ENCODE measurements at places on chromosomes 3 and 15.

DNA sequence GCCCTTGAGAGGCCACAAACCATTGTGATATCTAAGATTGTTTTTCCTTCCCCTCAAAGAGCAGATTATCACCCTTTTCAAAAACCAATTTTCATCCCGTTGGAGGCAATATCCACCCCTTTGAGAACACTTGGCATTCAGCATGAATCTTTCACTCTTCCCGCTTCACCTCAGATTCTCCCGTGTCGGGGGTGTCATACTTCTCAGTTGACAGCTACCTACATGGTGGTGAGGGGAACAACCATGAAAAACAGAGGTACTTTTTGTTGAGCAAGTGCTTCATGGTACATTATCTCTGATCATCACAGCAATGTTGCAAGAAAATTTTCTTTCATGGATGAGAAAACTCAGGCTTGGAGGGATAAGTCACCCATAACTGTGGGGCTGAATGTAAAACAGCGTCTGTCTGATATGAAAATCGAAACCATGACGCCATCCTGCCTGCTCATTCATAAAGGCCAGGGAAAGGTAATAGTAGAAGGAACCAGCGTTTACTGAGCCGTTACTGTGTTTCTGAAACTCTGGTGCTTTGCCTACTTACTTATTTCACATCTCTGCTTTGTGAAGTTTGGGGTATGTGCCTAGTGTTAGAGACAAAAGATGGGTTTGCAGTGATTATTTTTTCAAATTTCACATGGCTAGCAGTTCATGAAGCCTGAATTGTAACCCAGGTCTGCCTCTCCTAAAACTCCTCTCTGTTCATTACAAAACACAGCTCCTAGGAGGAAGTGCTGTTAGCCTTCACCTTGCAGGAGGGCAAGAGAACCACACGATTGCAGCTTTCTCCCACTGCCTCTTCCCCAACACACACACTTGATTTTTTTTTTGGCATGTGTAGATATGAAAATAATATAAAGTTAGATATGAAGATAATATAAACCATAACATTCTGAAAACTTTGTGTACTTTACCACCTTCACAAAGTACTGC lies 35.4 kb downstream of the SV2B start:
- no peak for DNase-seq

GRCh38 chr3:114596147-114596546 lies 302.3 kb downstream of the TIGIT start:
- DNase-seq: no peak

DNA sequence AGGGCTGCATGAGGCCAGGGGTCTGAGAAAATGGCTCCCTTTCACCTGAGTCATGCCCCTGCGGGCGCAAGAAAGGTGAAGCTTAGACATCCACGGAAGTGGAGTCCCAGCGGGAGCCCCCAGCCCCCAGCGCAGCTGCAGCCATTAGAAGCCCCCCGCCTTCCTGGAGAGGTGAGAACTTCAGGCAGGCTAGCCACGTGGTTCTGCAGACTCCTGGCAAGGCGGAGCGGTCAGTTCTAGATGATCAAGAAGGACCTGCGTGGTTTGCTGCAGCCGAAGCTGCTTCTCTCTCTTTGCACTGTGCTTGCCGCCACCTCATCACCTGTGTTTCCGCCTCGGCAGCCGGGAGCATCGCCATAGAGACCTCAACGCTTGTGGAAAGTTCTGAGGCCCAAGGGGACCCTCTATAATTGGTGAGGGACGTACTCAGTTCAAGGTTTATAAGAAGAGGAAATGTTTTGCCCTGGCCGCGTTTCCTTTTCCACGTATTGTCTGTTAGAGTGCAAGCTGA lies 15.8 kb upstream of the KCNMB3 start:
- no peak for DNase-seq

- DNase-seq: no peak
Measured at GRCh38 chr3:182124187-182124586, 412.5 kb downstream of the SOX2 start.

GRCh38 chr3:125608419-125608818 lies 13.1 kb upstream of the OSBPL11 start:
- DNase-seq: no peak

GRCh38 chr3:157471064-157471463 lies 32.2 kb downstream of the VEPH1 start:
- no peak for DNase-seq

DNA sequence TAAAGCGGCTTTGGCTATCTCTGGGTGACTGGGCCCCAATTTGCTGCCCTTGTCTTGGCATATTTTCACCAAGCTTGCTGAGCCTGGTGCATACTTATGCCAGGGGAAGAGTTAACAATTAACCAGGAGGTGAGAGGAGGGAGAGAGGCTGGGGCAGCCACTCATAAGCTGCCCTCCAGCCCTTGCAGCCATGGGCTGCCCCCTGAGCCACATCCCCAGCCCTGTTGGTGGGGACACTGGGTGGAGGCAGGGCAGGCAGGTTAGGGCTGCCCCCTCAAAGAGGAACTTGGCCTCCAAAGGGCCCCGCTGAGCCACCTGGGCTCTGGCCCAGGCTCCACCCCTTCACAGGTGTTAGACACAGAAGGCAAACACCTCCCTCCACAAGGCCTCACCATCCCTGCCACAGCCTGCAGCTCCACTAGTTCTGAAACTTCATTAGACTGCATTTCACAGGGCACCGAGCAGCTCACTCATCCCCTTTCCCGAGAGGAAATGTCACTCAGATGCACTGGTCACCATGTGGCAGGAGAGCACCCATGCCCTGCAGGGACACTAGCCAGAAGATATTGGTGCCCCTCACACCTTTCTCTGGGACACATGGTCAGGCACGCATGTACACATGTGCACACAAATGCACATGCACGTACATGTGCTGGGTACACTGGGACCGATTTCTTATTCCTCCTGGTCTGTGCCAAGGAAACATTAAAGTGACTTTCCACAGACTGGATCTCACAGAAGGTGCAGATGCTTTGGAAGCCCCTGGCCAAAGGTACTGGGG lies 20.2 kb downstream of the AMOTL2 start:
- no peak for DNase-seq

DNA sequence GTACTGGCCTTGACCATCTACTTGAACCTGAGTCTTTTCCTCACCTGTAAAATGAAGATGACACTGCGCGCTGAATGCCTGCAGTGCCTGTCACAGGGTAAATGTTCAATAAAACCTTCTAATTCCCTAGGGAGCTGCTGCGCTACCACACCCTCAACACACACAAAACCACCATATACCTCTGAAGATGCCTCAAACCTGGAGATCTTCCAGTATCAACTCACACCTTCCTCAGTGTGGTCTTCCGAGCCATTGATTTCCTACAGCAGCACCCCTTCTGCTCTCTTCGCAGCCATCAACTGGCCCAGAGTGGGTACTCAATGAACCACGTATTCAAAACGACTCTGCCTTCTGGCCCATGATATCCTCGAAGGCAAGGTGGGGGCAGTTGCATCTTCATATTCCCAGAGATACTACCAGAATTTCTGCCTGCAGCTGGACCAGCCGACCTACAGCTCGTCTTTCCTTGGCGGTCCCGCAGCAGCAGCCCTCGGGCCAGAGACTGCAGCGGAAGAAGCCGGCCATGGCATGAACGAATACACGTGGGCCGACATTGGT lies 695 bp downstream of the RPL32 start:
- no peak for DNase-seq

- no peak for DNase-seq
Measured at GRCh38 chr3:9563851-9564250, 10.2 kb upstream of the LHFPL4 start.

DNA sequence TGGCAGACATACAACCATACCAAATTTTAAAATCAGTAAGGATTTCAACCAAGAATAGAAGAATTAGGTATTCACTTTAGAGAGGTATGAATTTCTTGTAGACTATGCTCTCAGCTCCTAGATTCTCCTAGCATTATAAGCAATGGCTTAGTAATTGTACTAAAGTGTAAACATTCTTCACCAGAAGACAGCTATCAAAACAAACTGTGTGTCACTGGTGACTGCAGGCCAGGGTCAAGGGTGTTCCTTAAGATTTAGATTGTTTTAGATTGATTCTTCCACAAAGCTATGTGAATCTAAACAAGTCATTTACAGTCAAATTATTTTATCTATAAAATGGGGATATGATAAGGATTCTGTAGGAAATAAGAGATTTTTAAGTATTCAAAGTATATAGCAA lies 23.1 kb upstream of the GP5 start:
- DNase-seq: no peak

DNA sequence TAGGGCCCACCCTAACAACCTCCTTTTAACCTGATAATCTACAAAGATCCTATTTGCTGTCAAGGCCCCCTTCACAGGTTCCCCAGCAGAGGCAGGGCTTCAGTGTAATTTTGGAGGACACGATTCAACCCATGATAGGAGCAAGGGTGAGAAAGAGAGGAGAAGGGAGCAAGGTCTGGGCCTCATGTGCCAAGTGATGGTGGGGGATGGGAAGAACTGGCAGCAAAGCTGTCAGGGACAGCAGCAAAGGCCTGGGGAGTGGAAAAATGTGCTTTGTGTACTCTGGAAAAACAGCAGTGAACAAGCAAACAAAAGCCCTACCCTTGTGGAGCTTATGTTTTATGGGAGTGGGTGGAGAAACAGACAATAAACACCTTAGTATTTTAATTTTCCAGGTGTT lies 2.7 kb upstream of the GALNT15 start:
- no peak for DNase-seq

GRCh38 chr3:187743195-187744141 lies 1.8 kb downstream of the BCL6 start:
- DNase-seq: no peak

DNA sequence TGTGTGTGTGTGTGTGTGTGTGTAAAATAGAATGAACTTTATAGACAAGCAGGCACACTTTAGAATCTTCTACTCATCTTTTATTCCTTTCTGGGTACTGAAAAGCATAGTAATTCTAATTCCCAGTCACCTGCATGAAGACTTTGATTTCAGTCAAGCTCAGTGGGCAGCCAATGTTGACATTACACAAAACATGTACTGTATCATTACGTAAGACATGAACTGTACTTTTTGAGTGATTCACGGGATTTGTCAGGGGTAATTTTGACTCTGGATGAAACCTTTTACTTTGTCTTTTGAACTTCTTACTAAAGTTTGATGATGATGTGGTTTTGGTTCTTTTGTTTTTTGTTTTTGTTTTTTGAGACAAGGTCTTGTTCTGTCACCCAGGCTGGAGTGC lies 38.8 kb downstream of the PTPRG start:
- DNase-seq: no peak

- no peak for DNase-seq
Measured at GRCh38 chr3:18623220-18623619, 198.1 kb upstream of the SATB1 start.

GRCh38 chr3:5047764-5048419 lies 68.7 kb downstream of the BHLHE40 start:
- DNase-seq: no peak

DNA sequence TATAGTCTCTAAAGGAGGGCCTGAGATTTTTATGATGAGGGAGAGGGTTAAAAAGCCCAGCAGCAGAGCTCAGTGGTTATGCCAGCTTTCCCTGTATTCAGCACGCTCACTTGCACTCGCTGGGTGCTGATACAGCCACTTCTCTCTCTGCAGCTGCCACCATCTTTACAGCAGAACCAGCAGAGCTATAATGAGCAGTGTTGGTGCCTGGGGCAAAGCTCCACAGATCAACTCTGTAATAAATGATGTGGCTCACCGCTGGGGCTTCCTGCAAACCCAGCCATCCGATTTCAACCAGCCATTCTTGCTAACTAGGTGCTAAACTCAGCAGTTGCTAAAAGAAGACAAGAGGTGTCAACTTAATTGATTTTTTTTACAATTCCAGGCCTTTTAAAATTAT lies 48.0 kb downstream of the ARNT2 start:
- DNase-seq: no peak

GRCh38 chr3:11452312-11452711 lies 180.1 kb downstream of the ATG7 start:
- no peak for DNase-seq

- no peak for DNase-seq
Measured at GRCh38 chr3:11553436-11554235, 90.1 kb downstream of the VGLL4 start.

DNA sequence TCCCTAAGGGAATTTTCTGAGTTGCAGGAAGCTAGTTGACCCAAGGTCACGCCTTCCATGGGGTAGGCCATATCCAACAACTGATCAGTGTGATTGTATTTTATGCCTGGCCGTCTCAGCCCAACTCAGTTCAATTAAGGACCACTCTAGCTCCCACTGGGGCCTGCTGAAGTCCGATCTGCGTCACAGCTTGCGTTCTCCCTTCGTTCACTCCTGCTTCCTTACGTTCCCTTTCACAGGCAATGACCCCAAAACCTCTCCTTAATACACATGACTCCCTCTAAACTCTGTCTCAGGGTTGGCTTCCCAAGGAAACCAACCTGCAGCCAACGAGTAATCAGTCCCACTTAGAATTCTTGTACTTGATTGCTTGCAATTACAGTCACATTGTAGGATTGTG lies 428.0 kb downstream of the RBMS3 start:
- DNase-seq: no peak

DNA sequence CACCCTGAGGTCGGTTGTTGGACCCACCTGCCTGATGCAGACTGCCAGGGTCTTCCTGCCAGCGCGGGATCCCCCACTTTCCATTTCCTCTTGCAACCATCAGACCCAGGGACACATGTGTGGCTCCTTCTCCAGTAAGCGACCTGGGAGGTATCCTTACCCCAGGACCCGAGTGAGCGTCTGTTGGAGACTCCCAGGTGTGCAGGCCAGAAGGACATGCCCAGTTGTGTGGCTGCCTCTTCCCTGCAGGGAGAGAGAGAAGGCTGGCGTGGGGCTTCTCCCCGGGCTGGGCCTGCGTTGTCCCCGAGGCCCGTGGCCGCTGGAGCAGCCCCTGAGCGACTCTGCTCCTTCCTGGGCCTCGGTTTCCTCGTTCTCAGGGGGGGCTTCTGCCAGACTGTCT lies 56.8 kb downstream of the APBA2 start:
- no peak for DNase-seq

DNA sequence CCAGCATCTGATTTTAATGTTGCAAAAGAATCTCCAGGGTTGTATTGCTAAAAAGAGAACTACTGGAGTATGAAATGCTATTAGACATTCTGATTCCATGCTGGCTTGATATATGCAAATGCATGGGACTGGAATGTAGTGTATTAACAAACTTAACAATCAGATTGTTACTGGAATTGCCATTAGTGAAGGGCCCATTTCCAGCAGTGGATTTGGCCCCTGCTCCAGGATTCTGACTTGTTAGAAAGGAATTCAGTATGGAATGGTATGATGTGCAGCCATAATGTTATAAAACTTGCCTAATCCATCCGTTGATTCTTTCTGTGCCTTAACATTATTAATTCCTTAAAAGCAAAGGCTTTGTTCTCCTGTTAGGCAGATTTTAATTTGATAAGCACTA lies 7.9 kb downstream of the ARRDC4 start:
- no peak for DNase-seq

Measured in caudate nucleus (tissue), 63 donors.